Mesenchymal stem cell (in vitro differentiated cells and primary cell): ENCODE measurements at places on chromosomes 11 and 22.

DNA sequence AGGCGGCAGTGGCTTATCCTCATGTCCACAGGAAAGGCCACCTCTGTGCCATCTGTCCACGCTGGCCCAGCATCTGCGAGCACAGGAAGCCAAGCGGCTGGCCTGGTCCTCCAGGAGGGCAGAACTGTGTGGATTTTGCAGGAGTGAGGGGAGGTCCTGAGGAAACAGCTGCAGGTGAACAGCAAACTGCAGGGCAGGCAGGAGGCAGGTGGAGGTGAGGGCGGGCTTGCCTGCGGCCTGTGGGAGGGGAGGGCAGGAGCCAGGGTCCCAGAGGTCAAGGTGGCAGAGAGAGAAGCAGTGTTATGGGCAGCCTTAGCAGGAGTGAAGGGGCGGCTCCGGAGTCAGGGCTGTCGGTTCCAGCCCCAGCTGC, 369.7 kb downstream of the SHANK2 start:
- no peak for DNase-seq

- DNase-seq = no peak
These were observed 5.0 kb upstream of the SLC1A2 start for GRCh38 chr11:35424157-35424940.

GRCh38 chr11:1573077-1573902, 1.2 kb upstream of the DUSP8 start:
- no peak for DNase-seq

DNA sequence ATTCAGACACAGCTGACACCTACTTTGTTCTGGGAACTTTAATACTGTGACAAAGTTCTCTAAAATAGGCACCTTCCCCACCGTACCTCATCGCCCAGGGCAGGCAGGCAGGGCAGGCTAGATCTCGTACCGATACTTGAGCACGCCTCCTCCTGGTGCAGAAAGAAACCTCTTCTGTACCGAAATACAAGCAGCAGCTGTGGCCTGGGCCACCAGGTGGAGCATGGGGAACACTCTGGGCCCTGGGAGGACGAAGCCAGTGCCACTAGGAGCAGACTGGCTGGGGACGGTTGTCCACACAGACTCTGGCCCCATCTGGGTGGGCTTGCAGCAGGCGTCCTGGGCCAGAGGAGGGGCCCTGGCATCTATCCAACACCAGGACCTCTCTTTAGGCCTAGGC, 12.8 kb downstream of the PMM1 start:
- DNase-seq = peak; percentile 67

- DNase-seq = peak; percentile 37
These were observed 1089.3 kb downstream of the FAM181B start for GRCh38 chr11:81644239-81644840.

DNA sequence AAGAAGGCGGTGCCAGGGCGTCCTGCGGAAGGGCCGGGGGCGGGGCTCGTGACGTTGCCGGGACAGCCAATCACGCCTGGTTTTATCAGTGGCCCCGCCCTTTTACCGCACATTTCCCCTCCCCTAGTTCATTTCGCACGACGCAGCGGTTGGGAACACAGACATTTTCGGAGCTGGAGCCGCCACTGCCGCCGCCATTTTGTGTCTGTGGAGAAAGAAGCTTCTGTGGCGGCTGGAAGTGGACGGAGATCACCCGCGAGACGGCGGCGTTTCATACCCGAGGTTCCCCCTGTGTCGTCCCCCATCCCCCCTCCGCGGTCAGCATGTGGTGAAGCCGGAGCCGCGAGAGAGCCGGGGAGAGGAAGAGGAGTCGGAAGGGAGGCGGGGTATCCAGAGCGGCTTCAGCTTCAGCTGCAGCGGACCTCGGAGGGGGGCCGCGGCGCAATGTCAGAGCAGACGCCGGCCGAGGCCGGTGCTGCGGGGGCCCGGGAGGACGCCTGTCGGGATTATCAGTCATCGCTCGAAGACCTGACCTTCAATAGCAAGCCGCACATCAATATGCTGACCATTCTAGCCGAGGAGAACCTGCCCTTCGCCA, at the start of gene PCF11:
Gene PCF11, plus strand, starts transcription at position 136 of the 598 bp plus-strand sequence. Its CDS starts 309 bp downstream, at position 445.
- no peak for DNase-seq

DNA sequence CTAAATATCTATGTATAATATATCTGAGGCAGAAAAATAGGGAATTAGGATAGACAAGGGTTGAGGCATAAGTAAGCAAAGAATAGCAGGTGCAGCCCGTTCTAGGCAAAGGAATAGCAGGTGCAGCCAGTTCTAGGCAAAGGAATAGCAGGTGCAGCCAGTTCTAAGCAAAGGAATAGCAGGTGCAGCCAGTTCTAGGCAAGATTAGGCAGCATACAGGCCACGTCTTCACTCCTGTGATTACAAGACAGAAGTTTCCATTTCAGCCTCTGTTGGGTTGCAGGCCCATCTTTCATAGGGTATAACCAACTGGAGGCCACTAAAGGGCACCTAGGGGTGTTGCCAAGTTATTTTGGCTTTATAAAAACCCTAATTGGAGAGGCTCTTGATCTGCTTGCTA, 28.8 kb upstream of the CHORDC1 start:
- no peak for DNase-seq

DNA sequence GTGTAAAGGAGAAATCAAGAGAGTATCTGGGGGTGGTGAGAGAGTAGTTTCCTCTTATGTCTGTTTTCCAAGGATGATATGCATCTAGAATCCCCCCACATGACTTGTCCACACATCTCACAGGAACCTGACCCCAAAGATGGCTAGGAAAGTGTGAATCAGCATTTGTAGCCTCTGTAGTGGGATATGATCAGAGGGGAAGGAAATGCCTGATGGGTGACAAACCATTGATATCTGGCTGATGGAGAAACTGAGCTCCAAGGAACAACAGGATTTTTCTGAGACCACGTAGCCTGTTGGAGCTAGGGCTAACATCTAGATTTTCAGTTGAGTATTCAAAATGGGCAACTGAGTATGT, 369.4 kb downstream of the DDX10 start:
- DNase-seq = no peak

DNA sequence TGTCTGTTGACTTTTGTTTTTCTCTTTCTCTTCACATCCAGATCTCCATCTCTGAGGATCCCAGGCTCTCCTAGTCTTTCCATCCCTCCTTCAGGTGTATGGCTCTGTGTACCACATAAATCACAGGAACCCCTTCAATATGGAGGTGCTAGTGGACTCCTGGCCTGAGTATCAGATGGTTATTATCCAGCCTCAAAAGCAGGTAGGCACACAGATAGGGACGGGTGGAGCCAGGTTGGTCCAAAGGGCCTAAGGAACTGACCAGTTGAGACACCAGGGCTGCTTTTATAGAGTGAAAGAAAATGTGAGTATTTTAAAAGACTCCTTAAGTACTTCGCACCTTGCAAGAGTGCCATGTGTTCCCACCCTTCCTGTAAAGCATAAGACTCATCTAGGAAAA, 39.9 kb downstream of the GLYATL1 start:
- DNase-seq = no peak

DNA sequence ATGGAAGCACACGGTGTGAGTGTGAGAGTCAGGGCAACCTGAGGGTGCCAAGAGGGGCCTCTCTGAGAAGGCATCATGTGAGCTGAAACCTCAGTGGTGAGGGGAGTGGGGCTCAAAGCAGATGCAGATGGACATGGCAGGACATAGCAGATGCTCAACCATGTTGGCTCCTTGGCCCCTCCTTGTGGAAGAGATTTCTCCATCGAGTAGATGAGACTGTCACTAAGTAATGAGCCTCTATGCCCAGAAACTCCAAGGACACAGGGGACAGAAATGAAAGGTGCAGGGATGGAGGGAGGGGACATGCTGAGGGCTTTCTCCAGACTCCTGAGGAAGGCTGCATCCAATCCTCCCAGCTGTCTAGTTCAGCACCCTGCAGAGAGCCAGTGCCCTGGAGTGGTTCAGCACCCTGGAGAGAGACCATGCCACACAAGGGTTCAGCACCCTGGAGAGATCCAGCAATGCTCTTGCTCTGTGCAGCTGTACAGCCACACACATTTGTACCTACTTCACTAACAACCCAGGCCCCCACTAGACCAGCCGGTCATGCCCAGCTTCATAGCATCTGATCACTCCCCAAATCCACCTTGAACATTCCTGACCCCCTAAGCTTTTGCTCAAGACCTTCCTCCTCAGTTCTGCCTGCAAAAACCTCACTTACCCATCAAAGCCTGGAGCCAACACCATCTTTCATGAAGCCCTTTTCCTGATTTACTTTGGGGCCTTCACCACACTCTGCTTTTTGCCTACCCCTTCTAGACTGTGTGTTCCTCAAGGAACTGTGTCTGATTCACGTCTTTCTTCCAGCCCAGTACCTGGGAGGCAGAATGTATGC, 252.0 kb downstream of the CTTN start:
- DNase-seq = peak; percentile 75

DNA sequence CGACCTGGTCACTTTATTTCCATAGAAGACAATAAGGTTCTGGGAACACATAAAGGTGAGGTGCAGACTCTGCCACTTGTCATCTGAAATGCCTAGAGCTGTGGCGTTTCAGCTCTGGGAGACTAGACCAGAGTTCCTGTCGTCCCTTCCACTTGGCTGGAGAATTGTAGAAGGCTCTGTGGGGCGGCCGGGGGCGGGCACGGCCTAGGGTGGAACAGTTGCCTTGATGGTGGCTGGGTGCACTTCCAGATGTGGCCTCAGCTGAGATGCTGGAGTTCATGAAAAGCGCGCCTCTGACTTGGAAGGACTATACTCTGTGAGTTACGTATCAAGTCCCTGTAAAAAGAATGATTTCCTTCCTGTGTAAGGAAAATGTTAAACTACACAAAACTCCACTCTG, 16.8 kb downstream of the TRMU start:
- DNase-seq = no peak

- no peak for DNase-seq
These were observed 7.8 kb downstream of the HNRNPUL2 start for GRCh38 chr11:62719302-62719978.

- peak; percentile 35 for DNase-seq
These were observed 6.9 kb upstream of the NEAT1 start for GRCh38 chr11:65415499-65416340.

- peak; percentile 68 for DNase-seq
These were observed 2.8 kb downstream of the AAMDC start for GRCh38 chr11:77823775-77824174.

GRCh38 chr22:30210235-30210909, 36.2 kb downstream of the LIF start:
- DNase-seq = peak; percentile 88

GRCh38 chr11:60193687-60194433, 11.0 kb upstream of the MS4A6A start:
- peak; percentile 74 for DNase-seq
